ENCODE measurements at places on chromosomes 5 and 9. TPM values are rescaled to one million over a fixed set of nuclear protein-coding genes. Genes with fewer than 3 reads are reported as not detected.

GRCh38 chr5:80142996-80143395 lies 107.8 kb downstream of the THBS4 start:
- no peaks in the 10 kb centered on the region for H3K36me3 ChIP-seq
- no peaks in the 10 kb centered on the region for H3K27me3 ChIP-seq
- peaks cover 6% of the 10 kb centered on the region for H3K4me1 ChIP-seq
- H3K27ac ChIP-seq: peak overlapping the region; percentile 21

KCNIP1 gene
- 2.2 TPM for total RNA-seq

CCDC192 gene
- 1.3 TPM for total RNA-seq

DNA sequence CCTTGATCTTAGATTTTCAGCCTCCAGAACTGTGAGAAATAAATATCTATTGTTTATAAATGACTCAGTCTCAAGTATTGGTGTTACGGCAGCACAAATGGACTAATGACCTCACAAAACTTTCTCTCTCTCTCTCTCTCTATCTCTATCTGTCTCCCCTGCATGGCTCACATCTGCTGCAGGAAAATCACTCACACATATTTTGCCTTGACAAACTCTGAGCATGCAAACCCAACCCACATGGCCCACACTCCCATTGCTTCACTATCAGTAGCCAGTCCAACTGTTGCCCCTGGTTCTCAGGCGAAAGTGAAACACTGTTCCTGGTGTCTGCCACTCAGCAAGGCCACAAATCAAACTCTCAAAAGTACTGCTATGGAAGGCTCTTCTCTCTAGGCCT lies 66.4 kb upstream of the PIK3R1 start:
- no peak overlapping the region for H3K27ac ChIP-seq
- no peaks in the 10 kb centered on the region for H3K27me3 ChIP-seq
- H3K36me3 ChIP-seq: no peaks in the 10 kb centered on the region
- no peaks in the 10 kb centered on the region for H3K4me1 ChIP-seq

- H3K27me3 ChIP-seq: no peaks in the 10 kb centered on the region
- no peaks in the 10 kb centered on the region for H3K4me1 ChIP-seq
- no peaks in the 10 kb centered on the region for H3K36me3 ChIP-seq
Measured at GRCh38 chr5:135064235-135064570, 30.2 kb upstream of the PITX1 start.

GRCh38 chr9:79215821-79216220 lies 355.9 kb upstream of the TLE4 start:
- H3K27ac ChIP-seq: no peak overlapping the region
- DNase-seq: no peak

GRCh38 chr9:123825342-123826060 lies 104.4 kb downstream of the DENND1A start:
- DNase-seq: no peak
- H3K27ac ChIP-seq: no peak overlapping the region
- no peak overlapping the region for H3K4me3 ChIP-seq
- no peaks in the 10 kb centered on the region for H3K27me3 ChIP-seq

- no peak for DNase-seq
- no peak overlapping the region for H3K27ac ChIP-seq
- no peaks in the 10 kb centered on the region for H3K36me3 ChIP-seq
Measured at GRCh38 chr9:134293031-134293521, 33.2 kb upstream of the RXRA start.

DNA sequence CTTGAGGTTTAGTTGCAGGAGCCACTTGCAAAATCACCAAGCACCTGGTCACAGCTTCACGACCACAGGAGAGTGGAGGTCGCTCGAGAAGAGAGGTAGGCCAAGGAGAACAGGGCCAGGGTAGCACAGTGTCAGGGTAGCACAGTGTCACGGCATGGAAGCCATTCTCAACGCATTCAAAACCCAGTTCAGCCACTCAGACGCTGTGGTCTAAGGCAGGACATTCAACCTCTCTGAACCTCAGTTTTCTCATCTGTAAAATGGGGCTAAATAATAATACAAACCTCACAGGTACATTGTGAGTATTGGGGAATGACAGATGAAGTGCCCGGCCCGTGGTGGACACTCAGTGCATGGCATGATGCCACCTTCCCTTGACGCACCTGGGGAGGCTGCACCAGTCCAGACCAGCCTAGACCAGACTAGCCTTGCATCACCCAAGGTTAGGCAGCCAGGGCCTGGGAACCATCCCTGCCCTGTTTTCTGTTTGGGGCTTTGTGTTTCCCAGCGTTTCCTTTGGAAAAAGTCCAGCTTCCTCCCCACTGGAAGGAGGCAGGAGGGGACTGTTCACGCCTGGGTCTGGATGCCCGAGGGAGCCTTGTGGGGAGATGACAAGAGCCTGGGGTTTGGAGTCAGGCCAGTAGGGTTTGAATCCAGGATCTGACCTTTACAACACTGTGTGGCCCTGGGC lies 7.8 kb upstream of the LMX1B start:
- H3K27ac ChIP-seq: no peak overlapping the region
- H3K36me3 ChIP-seq: no peaks in the 10 kb centered on the region
- H3K4me1 ChIP-seq: no peaks in the 10 kb centered on the region
- H3K27me3 ChIP-seq: no peaks in the 10 kb centered on the region

- H3K4me1 ChIP-seq: no peaks in the 10 kb centered on the region
- no peaks in the 10 kb centered on the region for H3K36me3 ChIP-seq
- H3K27me3 ChIP-seq: no peaks in the 10 kb centered on the region
- no peak overlapping the region for H3K27ac ChIP-seq
- DNase-seq: no peak
Measured at GRCh38 chr5:145971108-145971507, 34.7 kb downstream of the SH3RF2 start.

FOCAD gene
- total RNA-seq: 24.1 TPM

GRCh38 chr5:100864931-100865330 lies 38.2 kb downstream of the ST8SIA4 start:
- no peak overlapping the region for H3K27ac ChIP-seq
- no peaks in the 10 kb centered on the region for H3K36me3 ChIP-seq
- H3K4me1 ChIP-seq: no peaks in the 10 kb centered on the region
- H3K4me3 ChIP-seq: no peak overlapping the region
- DNase-seq: no peak
